ENCODE measurements at places on chromosomes 5 and 9.

- DNase-seq, result no peak
Measured at GRCh38 chr9:114307899-114308267, 15.0 kb upstream of the ORM1 start.

DNA sequence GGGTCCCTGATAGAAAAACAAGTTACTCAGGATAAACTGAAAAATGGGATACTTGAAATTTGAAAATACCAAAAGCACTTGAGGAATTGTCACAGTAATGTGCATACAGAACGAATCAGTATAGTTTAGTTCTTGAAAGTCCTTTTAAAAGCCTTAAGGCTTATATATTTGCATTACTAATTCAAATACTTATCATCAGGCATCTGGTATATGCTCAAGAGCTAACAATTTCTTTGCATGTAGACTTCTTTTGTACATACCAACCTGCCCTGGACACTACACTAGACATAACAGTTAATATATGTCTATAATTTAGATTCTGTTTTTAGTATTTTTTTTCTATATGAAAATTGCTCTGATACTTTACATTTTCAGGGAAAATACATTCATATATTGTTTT, 43.2 kb downstream of the SMIM15 start:
- DNase-seq, result no peak

- no peak for DNase-seq
Measured at GRCh38 chr5:31887556-31887955, 248.6 kb downstream of the PDZD2 start.

DNA sequence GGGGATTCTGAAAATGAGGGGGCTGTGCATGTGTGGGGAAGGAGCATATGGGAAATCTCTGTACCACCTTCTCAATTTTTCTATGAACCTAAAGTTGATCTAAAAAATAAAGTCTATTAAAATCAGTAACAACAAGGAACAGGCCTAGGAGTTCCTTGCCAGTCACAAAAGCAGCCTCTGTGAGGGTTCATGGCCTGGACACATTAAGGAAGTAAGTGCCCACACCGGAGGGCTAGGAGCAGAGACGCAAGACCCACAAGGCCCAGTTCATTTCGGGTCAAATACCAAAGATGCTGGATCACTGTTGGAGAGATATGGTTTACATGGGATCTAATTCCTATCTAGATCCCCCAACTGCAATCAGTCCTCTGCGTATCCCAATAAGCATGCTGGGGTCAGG, 88.4 kb downstream of the SEMA4D start:
- no peak for DNase-seq

DNA sequence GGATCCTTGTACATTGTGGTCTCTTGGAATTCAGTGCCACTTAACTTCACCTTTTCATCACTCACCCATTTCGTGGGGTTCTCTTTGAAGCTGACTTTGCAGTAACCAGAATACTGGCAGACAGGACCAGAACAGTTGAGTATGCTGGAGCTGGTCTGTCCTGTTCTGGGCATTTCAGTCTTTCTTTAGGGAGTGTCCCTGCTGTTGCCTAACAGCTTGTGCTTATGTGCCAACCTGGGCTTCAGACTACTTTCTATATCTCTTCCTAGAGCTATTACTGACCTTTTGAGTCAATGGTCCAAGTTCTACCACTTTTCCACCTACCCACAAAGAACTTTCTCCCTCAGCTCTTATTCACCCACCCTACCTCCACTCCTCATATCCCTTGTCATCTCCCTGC, 10.0 kb upstream of the INSL6 start:
- DNase-seq, result no peak

DNA sequence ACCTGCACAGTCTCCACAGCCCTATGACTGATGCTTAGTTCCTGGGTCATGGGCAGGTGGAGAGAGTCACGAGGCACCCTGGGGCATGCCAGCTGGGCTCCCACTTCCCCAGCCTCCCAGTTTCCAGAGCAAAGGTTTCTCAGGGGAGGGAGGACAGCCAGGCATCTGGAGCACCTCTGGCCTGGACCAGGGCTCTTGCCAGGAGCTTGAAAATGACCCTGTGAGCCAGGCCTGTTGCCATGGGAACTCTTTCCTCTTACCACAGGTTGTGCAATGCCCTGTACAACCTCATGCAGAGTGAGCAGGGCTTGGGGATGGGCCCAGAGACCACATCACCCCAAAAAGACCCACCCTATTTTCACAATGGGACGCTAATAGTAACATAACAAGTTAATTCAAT, 113.1 kb downstream of the PSD2 start:
- no peak for DNase-seq

DNA sequence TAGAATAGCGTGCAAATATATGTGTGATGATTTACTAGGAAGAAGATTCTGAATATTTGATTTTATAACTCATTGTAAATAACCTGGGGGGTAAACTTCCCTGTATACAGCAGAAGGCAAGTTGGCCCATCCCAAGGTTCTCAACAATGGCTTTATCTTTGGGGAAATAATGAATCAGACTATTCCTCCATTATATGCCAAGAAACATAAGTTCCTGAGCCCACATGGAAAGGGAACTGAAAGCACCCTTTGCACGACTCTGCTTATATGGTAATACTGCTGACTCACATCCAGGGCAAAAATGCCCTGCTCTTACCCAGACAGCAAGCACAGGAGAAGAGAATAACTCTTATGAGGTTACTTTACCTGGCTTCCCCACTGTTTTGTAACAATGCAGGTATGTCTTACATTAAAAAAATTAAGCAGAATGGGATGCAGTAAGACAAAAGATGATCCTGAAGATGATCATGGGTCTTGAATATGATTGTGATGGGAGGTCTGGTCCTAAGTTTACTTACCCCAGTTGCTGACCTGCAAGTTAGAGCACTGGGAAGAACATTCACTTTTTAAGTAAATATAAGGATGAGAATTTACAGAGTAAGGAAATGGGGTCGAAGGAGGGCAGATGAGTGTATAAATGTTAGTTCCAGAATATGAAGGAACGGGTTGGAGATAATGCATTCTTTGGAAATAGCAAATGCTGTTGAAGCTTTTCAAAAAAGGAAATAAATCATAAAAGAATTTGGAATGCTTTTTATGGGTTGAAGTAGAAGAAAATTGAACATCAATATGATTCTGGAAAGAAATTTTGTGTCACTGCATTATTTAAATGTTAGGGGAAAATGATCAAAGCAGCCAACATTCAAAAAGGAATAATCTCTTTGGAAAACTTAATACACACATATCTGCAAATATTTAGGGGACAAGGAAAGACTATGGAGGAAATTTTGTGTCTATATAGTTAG, 428.4 kb upstream of the MPDZ start:
- no peak for DNase-seq

GRCh38 chr5:59767211-59767605, 126.3 kb downstream of the PDE4D start:
- DNase-seq, result no peak

DNA sequence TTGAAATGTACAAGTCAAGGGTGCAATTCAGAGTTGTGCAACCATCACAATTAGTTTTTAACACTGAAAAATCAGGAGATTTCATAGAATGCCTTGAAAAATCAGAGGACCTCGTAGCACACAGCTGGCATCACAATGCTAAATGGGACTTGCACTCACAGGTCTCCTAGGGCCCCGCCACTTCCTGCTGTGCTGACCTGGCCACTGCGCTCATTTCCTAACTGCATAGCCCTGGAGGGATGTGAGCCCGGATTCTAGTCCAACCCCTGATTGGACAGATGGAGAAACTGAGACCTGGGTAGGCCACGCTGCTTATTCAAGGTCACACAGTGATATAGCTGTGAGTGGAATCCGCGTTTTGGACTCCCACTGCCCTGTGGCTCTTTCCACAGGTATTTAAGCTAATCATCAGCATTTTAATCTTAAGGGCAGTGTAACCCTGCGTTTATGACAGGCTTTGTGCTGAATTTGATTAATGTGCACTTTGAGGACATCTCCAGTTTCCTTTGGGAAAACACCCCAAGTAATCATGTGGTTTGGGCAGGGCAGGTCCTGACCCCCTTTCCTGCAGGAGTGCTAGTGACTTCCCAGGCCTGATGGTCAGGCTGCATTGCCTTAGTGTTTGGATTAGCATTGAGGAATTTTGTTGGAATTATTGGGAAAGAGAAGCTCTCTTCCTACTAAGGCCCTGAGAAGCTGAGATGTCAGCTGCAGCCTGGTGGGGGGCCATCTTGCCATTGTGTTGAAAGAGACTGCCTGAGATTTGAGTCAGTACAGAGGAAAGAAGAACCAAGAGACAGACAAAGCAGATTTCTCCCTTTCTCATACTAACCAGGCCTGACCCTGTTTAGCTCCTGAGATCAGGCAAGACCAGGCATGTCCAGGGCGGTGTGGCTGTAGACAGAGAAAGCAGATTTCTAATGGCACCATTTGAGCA, 36.2 kb downstream of the STC2 start:
- DNase-seq, result no peak

DNA sequence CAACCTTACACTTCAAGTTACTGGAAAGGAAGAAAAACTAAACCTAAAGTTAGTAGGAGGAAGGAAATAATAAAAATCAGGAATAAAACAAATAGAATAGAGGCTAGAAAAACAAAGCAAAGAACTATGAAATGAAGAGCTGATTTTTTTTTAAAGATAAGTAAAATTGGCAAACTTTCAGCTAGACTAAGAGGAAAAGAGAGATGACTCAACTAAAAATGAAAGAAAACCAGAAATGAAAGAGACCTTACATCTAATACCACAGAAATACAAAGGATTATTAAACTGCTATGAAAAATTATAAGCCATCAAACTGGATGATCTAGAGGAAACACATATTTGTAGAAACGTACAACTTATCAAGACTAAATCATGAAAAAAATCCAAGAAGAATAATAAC, 60.0 kb downstream of the PRRC1 start:
- DNase-seq, result no peak

DNA sequence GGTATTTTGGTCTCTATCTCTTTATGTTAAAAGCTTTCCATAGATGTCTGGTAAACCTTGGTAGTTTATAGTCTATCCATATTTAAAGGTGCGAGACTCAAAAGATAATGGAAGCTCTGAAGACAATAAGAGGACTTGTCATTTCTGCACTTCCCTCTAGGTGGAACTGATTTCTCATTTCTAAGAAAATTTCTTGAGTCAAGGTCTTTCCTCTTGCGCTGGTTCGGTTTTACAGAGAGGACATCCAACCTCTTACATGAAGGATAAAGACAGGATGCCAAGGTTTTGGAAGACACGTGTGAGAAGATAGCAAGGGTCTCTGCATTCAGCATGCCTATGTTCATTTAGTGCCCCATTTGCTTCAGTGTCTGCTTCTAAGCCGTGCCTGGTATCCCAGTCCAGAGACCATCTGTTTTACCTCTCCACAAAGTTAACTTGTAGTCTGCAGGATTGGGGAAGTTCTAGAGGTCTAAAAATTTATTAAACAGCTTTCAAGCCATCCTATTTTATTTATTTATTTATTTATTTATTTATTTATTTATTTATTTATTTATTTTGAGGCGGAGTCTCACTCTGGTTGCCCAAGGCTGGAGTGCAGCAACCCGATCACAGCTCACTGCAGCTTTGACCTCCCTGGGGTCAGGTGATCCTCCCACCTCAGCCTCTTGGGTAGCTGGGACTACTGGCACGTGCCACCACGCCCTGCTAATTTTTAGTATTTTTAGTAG, 41.6 kb downstream of the KIAA1191 start:
- no peak for DNase-seq

DNA sequence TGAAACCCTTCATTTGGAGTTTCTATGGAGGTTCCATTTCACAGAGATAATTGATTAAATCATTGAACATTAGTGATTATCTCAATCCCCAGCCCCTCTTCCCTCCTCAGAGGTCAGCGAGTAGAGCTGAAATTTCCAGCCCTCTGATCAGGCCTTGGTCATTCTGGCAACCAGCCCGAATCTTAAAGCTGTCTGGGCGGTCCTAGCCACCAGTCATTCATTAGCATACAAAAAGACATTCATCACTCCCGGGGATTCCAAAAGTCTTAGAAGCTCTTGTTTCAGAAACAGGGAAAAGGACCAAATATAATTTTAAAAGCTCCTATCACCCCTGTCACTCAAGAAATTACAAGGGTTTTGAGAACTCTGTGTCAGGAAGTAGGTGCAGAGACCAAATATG, 41.3 kb downstream of the ZNF474 start:
- DNase-seq, result no peak

GRCh38 chr9:89246840-89247239, 64.2 kb upstream of the CKS2 start:
- no peak for DNase-seq

- DNase-seq, result no peak
Measured at GRCh38 chr9:112532427-112532826, 45.8 kb downstream of the KIAA1958 start.

- DNase-seq, result no peak
Measured at GRCh38 chr9:81893929-81894328, 34.3 kb upstream of the SPATA31D4 start.

DNA sequence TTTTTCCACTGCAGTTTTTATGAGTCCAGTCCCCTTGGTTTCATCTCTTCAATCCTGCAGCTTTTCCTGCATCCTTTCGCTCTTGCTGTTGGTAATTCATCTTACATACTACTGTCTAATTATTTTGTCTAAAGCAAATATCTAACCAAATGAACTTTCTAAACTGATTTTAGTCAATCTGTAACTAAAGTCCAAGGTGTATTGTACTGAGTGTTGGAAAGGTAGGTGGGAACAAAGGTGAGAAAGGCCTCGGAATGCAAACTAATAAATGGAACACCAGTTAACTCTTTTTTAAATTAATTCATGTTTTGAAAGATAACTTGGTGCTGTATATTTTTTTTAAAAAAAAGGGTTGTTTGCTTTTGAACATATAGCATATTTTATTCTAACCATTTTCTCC, 152.7 kb upstream of the CYLC2 start:
- DNase-seq, result no peak

- no peak for DNase-seq
Measured at GRCh38 chr5:174306345-174307030, 261.0 kb downstream of the NSG2 start.

- no peak for DNase-seq
Measured at GRCh38 chr9:116154976-116155697, 1.5 kb downstream of the PAPPA start.

DNA sequence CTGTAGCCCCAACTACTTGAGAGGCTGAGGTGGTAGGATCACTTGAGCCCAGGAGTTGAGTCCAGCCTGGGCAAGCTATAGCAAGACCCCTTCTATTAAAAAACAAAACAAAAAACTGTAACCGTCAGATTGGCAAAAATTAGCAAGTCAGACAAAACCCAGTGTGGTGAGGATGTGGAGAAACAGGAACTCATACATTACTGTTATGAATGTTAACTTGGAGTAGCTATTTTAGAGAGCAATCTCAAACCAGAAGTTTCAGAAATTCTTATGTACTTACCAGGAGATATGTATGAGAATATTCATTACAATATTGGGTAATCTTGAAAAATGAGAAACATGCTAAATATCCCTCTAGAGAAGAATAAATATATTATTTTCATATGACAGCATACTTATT, 120.3 kb downstream of the INVS start:
- no peak for DNase-seq

- no peak for DNase-seq
Measured at GRCh38 chr9:75895112-75895511, 4.6 kb downstream of the PCSK5 start.

DNA sequence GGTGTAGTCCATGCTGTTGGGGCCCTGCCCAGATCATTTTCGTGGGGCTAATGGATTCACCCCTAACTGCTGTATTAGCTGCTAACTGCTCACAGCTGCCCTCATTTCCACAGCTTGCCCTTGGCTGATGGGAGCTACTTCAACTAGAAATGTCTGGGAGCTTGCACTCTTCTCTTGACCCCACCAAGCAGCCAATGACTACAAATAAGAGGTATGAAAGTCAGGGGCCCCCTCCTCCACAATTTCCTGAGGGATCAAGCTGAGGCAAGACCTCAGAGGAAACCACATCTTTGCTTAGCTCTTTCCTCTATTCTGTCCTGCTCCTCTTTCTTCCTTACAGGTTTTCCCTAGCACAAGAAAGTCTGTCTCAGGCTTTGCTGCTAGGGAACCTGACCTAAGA, 397.5 kb downstream of the MLLT3 start:
- no peak for DNase-seq
